ENCODE measurements at places on chromosomes 2 and 18.

GRCh38 chr2:188238386-188238785 lies 53.3 kb upstream of the GULP1 start:
- no peak for DNase-seq

- no peak for DNase-seq
Measured at GRCh38 chr18:58915995-58916394, 51.3 kb downstream of the ZNF532 start.

DNA sequence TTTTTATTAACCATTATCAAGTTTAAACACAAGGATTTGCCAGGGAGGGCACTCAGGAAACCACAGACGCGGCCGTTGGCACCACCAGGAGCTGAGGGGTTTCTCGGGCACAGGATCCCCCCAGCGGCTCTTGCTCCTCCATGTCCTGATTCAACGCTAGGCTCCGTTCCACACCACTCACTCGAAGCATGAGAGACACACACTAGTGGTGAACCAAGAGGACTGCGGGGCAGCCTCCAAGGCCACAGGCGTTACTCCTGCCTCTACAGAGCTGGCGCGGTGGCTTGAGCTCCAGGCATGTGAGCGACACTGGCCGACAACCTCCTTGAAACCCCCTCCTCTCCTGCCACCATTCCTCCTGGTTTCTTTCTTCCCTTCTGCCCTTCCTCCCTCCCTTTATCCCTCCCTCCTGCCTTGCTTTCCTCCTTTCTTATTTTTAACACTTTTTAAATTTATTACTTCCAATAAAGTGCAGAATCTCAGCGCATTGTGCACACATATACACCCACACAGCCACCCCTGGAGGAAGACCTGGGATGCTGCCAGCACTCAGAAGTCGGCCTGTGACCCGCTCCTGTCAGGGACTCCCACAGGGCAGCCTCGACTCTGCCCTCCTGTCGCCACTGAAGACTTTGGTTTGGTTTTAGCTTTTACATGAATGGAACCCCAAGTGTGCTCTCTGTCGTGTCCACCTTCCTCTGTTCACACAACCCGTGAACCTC lies 21.7 kb downstream of the COX7A2L start:
- DNase-seq, result no peak

GRCh38 chr2:74450570-74451190 lies 4.2 kb upstream of the INO80B start:
- DNase-seq, result no peak

GRCh38 chr2:188979187-188980114 lies 5.3 kb downstream of the COL3A1 start:
- no peak for DNase-seq

DNA sequence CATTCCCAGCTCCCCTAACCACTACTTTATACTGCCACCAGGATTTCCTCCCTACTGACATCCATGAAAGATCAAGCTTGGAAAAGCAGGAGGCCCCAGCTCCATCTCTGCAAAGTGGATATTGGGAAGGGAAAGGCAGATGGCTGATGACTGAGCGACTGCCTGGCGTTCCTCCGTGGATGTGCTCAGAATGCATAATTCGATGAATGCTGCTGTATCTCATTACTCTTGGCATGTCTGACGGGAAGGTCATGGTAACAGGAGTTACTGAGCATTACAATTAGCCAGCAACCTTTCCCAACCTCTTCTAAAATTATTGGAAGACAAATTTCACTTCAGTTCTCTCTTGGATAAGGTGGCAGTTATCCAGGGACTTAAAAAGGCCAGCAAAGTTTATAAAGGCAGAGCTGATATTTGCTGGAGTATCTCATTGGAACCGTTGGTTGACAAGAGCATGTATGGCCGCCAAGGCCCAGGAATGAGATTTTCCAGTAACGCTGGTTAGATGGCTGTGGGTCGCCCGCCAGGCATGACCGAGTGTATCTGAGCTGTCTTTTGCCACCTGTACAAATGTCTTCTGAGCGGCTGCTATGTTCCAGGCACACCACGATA lies 34.5 kb downstream of the KCNE4 start:
- no peak for DNase-seq

- DNase-seq, result no peak
Measured at GRCh38 chr2:9318461-9319337, 104.6 kb downstream of the ITGB1BP1 start.

- no peak for DNase-seq
Measured at GRCh38 chr2:120661551-120661950, 74.1 kb upstream of the GLI2 start.

All from stimulated activated CD8-positive, alpha-beta memory T cell treated with anti-CD3 and anti-CD28 coated beads, Interleukin-15, amount 100 ng/mL, for 4 hours (primary cell).